ENCODE measurements at places on chromosomes 1 and 21.

- no peak for DNase-seq
These were observed 108.7 kb upstream of the COL6A1 start for GRCh38 chr21:45872902-45873301.

DNA sequence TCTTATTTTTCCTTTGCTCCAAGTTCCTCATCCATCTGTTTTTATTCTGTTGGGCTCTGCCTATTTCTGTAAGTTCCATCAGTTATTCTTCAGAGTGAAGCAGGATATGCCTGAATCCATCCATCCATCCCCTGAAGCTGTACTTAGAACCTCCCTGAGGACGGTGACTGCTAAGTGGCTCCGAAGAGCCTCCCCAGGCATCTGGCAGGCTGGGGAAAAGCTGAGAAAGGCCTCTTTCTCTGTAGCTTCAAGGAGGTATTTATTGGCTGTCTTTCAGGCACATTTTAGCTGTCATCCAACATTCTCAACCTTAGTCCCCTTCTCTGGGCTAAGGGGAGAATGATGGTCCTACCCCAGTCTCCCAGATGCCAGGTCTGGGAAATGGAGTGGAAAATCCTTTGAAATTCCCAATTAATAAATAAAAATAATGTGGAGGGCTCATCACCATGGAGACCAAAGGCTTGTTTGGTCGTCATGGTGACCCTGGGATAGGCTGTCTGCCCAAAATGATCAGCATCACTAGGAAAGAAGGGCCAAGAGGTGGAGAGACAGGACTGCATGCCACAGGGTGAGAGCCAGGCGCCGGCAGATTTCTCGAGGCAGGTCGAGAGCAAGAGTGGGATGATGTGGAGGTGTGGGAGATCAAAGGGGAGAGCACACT, 82.0 kb downstream of the UBIAD1 start:
- DNase-seq, result no peak

GRCh38 chr1:226268421-226269124, 40.4 kb downstream of the LIN9 start:
- no peak for DNase-seq

GRCh38 chr1:235468970-235469369, 35.3 kb downstream of the B3GALNT2 start:
- DNase-seq, result no peak

GRCh38 chr21:28832013-28832714, 160.5 kb downstream of the LTN1 start:
- DNase-seq, result no peak

DNA sequence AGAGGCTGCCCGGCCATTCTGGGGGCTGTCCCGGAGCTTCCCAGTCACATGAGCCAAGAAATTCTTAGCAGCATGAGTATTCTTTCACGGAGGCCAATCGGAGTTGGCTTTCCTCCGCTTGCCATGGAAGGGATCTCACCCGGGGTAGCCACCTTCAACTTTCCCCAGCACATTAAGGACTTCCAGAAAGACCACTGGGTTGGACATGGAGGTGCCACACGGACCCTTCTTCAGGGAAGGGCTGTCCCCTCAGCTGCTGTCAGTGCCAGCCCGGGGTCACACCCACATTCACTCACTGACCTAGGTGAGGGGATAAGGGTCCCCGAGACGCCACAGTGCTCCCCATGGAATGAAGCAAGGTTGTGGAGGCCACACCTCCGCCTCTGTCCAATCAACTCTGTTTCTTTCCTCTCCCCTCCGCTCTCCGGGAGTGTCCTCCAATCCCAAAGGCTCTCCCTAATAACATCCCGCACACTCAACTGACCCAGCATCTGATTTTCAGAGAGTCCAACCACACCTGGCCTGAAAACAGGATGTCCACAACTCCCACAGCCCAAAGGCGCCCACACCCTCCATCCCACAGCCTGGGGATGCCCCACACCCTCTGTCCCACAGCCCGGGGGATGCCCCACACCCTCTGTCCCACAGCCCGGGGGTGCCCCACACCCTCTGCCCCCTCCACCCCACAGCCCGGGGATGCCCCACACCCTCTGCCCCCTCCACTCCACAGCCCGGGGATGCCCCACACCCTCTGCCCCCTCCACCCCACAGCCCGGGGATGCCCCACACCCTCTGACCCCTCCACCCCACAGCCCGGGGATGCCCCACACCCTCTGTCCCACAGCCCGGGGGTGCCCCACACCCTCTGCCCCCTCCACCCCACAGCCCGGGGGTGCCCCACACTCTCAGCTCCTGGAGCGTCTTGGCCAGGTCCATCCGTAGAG, 19.4 kb downstream of the RSPH1 start:
- no peak for DNase-seq

- no peak for DNase-seq
These were observed 11.2 kb downstream of the COL9A2 start for GRCh38 chr1:40305871-40306270.

DNA sequence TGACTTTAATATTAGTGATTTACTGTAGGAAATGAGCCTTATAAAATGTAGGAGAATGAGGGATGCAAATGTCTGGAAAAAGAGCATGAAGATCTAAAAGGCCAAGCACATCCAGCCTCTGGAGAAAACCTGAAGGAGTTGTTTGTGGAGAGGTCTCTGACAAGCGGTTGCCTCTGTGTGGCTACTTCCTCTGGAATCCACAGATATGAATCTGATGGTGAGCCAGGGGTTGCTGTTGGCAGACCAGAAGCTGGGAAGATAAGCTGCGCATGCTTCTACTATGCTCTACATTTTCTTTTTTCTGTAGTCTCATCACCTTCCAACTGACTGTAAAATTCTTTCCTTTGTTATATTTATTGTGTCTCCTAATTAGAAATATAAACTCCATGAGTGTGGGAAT, 248.6 kb downstream of the OLFM3 start:
- DNase-seq, result no peak

GRCh38 chr1:183913567-183913993, 108.7 kb downstream of the RGL1 start:
- DNase-seq, result no peak

GRCh38 chr1:166947398-166948043, 27.8 kb downstream of the ILDR2 start:
- DNase-seq, result no peak

- DNase-seq, result no peak
These were observed 3.7 kb downstream of the PADI6 start for GRCh38 chr1:17375651-17376050.

DNA sequence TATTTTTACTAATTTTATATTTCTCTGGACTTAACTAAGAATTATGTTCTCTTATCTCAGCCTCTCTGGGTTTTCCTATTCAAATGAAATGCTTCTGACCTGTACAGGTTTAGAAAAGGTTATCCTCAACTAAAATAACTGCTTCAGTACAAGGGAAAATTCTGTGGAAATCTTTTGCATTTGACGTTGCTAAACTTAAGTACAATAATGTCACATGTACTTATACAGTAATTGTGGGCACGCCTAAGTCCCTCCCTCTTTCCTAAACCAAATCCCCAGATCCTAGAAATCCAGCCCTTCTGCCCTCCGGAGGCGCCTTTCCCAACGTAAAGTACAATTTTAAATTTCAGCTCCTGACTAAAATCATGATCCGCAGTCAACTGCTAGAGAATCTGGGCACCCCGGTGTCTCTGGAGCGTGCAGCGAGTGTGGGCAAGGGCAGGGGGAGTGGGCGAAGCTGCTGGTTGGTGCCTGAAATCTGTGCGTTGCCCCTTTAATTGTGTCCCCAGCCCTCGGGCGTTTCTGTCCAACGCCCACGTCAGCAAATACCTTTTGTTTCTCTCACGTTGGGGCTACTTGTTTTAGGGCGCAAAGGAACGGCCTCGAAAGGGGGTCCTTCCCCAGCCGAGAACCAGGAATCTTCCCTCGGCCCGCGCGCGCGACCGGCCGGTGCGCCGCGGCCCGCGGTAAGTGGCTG, at the start of gene ZBTB8A:
Gene ZBTB8A (plus strand): TSS at position 541 of the 697 bp plus-strand sequence. CDS start 53,505 bp downstream, outside the sequence.
- no peak for DNase-seq

DNA sequence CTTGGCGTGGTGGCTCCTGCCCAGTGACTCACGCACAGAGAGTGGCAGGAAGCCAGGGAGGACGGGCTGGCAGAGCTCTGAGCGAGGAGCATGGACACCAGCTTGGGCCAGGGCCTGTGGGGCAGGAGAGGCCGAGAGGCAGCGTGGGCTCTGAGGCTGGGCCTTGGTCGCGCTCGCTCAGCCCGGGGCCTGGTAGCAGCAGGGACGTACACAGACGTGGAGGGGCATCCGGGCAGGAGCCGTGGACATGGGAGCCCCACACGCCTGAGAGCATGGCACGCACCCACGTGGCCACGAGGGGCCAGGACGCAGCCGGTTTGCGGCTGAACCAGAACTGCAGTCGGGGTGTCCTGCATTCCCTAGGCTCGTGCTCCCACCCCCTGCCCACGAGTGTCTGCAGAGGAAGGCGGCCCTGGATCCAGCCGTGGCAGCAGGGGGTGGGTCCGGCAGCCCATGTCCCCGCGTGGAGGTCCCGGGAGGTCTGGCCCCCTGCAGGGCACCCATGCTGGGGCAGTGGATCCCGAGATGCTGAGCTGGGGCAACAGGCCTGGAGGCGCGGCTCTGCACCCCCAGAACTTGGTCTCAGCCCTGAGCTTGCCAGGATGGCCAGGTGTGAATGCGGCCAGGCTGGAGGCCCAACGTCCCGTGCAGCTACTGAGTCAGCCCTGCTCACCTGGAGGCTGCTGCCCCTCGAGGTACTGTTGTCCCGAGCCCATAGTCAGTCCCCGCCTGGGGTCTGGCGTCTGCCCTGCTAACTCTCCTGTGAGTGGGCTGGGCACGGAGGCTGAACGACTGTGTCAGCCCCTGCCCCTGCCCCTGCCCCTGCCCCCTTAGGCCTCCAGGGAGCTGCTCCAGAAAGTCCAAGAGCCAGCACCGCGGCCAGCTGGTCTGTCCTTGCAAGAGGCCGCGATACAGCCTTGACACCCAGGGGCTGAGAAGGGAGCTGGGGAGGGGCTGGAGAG, 61.6 kb downstream of the SLX9 start:
- DNase-seq, result no peak

DNA sequence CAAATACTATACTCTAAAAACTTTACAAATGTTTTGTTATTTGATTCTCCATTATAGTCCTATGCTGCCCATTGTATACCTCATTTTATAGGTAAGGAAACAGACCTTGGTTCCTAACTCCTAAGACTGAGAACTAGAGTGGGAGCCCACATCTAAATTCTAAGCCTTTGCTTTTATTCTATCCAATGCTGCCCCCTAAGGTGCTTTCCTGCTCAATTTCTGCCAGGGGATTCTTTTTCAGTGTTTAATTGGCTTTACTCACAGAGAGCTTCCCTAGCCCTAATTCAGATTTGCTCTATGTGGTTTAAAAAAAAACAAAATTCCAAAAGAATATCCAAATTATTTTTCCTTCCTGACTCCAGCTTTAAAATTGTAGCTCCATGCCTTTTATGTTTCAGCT, 64.5 kb downstream of the KIF14 start:
- no peak for DNase-seq

GRCh38 chr1:221164951-221165838, 286.0 kb downstream of the HLX start:
- no peak for DNase-seq

GRCh38 chr1:162391790-162392563, 10.4 kb downstream of the C1orf226 start:
- DNase-seq, result peak; percentile 31

DNA sequence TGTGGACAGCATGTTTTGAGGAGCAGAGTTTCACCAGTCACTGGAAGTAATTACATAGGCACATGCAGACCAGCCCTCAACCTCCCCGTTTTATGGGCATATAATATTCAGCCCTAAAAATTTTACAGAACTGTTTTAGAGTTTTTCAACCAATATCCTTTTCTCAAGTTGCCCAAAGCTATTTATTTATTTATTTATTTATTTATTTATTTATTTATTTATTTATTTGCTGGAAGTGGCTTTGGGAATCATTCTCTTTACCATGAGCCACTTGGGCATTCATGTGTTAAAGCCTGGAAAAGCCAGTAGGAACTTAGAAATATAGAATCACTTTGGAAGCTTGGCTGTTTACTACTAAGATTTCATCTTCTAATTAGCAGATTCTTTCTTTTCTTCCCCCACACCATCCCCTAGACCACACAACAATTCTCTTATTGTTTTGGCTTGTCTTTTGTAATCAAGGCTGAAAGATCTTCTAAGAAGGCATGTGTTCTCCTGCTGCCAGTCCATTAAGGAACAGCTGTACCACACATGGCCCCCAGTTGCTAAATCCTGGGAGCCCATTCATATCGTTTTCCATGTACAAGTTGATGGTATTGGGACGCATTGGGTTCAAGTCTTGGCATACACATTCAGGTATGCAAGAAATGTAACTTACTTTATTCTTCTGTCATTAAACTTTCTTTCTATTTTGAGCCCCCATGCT, 220.0 kb downstream of the PAPPA2 start:
- no peak for DNase-seq
